Stimulated activated CD8-positive, alpha-beta memory T cell treated with anti-CD3 and anti-CD28 coated beads, Interleukin-7, amount 100 ng/mL, for 48 hours (primary cell): ENCODE measurements at places on chromosomes 2 and 18.

- no peak for DNase-seq
Measured at GRCh38 chr18:31303771-31304170, 14.2 kb upstream of the DSG1 start.

GRCh38 chr18:34189656-34190435 is 34.9 kb downstream of the NOL4 start:
- no peak for DNase-seq

GRCh38 chr2:27009083-27009482 is 23.7 kb upstream of the TMEM214 start:
- DNase-seq, result no peak

DNA sequence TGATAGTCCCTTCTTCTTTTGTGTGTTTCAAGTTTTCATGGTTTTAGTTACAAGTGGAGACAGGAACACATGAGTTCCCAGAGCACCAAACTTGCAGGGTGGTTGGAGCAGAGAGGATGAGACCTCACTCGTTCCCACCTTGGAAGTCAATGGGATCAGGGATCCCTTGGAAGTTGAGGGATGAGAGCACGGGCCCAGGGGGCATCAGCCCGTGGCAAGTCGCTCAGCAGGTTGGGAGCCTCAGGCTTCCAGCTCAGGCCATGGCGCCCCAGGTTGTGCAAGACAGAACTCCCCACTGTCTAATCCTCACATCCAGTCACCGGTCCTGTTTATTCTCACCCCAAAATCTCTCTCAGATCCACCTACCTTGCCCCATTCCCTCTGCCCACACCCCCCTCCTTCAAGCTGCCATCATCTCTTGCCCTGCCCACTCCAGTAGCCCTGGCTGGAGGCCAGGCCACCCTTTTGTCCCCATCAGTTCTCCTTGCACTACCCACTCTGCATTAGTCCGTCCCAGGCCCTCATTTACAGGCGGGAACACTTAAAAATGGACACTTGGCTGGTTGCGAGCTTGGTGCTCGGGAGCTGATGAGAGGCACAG is 37.6 kb upstream of the FOSL2 start:
- no peak for DNase-seq

- DNase-seq, result no peak
Measured at GRCh38 chr2:197414039-197414438, 20.8 kb downstream of the SF3B1 start.

GRCh38 chr2:117973498-117974082 is 40.3 kb downstream of the CCDC93 start:
- DNase-seq, result no peak

DNA sequence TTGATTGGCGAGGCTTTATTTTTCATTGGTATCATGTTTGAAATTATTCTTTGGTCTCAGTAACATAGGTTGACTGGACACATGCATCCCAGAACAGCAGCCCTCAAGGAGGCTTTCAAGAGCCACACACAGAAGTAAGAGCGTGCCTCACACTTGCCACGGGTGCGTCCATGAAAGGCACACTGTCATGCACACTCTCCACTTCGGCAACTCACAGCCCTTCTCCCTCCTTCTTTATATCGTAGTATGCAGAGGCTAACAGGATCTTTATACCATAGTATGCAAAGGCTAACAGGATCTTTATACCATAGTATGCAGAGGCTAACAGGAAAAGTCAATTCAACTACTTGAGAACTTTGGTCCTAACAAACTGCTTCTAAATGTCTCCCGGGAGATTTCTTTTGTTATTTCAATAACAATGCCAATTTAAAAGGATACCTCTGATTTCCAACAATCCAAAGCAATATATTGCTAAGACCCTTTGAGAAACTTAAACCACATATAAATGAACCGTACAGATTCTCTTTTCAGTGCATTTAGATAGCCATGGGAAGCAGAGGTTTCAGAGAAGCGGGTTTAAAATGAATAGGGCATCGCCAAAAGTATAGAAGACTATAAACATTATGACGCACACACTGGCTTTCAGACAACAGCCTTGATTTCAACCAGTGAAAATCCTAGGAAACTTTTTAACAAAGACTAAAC is 26.5 kb upstream of the ZNF516 start:
- DNase-seq, result no peak

DNA sequence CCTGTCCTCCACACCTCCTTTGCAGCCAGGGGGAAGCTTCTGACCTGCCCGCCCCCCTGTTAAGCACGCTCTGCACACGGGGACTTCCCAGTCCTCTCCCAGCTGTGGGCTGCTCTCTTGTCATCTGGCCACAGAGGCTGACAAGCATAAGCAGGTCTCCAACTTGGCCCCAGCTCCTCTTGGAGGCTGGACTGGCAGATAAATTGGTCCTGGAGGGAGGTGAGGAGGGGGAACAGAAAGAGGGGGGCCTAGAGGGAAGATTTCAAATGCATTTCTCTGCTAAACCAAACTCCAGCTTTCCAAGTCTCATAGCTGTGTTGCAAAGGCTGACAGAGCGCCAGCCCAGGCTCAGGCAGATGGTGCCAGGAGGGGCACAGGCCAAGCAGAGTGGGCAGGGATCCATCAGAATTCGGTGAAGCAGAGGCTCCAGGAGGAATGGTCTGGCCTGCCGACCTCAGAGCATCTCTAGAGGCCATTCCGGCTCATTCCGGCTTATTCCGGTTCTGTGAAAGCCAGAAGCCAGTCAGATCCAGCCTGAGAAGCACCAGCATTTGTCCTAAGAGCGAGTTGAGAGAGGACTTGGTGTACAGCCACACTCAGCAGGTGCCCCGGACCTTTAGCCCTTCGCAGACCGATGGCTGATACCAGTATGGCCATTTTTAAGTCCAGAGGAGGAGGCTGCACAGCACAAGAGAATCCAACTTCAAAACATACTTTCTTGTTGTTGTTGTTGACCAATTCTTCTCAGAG is 508.9 kb upstream of the MYT1L start:
- DNase-seq, result no peak

DNA sequence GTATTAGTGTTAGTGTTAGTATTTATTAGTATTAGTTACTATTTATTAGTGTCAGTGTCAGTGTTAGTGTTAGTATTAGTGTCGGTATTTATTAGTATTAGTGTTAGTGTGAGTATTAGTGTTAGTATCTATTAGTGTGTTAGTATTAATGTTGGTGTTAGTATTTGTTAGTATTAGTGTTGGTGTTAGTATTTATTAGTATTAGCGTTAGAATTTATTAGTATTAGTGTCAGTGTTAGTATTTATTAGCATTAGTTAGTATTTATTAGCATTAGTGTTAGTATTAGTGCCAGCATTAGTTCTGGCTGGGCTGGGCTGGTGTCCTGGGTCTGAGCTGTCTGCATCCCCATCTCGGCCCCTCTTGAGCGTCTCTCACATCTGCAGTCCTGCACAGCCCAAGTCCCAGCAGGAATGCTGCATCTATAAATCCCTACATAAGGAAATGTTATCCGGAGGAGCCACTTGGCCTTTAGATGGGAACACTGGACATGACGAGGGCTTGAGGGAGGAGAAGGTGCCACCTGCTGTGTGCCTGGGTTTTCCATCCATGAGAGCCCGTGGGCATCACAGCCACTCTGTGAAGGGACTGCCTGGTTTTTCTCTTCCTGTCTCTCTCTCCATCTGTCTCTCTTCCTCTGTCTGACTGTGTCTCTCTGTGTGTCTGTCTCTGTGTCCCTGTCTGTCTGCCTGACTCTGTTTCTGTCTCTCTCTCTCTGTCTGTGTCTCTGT is 33.6 kb downstream of the TWIST2 start:
- DNase-seq, result no peak

DNA sequence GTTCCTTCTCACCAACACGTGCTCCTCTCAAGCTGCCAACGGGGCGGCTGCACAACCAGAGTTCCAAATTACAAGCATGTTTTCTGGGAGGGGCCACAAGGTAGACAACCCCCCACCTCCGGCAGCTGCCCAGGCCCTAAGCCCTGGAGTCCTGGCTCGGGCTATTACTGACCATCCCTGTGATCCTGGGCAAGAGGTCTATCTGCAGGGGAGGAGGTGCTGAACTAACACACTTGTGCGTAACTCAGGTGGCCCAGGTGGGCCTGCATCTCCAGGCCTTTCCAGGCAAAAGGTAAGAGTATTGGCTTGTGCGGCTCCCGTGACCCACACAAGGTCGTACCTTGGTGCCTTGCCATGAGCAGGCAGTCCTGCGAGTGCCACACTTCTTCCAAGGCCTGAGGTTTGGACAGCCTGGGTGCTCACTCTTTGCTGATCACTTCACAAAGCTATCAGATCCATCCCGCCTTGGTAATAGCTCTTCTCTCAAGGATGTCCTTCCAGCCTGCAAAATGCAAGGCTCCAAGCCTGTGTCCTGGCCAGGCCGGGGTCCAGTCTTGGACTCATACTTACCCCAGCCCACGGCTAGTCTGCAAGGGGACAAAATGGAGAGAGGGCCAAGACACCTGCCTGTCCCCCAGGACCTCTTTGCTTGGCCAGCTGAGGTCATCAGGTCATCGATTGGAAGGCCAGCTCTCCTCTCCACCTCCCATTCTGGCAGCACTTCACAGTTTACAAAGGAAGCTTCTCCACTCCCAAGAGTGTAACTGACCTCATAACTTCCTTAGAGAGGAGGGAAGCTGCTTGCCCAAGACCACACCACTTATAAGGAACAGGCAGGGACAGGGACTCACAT is 33.9 kb downstream of the ADRA2B start:
- no peak for DNase-seq

DNA sequence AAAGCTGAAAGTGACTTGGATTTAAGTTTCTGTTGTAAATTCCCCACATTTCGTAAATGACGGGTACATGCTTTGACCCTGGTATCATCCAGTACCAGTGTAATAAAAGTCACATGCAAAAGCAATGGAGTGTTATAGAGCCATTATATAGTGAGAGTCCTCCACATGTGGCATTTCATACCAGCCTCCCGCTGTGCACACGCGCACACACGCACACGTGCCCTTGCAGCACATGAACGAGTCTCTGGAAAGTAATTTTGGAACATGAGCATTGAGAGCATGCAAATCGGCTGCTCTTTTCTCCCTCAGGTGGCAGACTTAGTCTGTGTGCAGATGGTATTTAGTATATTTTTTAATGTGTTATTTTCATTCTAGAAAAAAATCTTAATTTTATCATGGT is 198.1 kb downstream of the ZNF407 start:
- DNase-seq, result no peak

DNA sequence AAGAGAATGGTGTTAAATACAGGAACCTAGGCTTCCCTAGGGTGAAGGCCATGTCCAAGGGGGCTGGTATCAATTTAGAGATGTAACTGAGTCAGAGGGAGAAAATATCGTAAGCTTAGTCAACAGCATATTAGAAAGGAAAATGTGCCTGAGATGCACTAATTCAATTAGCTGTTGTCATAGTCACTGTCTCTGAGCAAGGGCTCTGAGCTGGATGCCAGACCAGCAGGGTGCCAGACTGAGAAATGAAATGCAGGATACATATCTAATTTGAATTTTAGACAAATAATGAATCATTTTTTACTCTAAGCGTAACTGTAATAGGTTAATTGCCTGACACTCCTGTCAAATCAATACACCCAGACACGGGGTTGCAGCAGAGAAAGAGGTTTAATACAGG is 11.4 kb upstream of the SLC35F6 start:
- DNase-seq, result no peak

GRCh38 chr2:176066645-176067588 is 16.8 kb downstream of the EVX2 start:
- DNase-seq, result no peak

DNA sequence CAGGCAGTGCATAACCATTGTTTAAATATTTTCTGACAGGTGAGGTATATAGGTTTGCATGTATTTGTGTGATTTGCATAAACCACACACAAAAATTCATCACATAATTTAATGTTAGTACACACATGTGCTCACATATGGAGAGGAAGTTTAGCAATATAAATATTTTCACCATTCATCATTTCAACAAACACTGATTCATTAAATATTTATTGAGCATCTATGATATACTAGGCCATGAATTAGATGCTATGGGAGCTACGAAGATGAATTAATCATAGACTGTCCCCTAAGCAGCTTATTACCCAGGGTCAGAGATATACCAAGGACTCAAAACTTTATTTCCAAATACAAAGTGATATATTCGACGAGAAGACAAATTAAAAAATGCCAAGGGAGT is 311.6 kb upstream of the PIK3C3 start:
- no peak for DNase-seq

GRCh38 chr18:48459016-48459415 is 49.8 kb upstream of the ZBTB7C start:
- no peak for DNase-seq

GRCh38 chr18:286515-287310 is 18.9 kb upstream of the THOC1 start:
- no peak for DNase-seq

DNA sequence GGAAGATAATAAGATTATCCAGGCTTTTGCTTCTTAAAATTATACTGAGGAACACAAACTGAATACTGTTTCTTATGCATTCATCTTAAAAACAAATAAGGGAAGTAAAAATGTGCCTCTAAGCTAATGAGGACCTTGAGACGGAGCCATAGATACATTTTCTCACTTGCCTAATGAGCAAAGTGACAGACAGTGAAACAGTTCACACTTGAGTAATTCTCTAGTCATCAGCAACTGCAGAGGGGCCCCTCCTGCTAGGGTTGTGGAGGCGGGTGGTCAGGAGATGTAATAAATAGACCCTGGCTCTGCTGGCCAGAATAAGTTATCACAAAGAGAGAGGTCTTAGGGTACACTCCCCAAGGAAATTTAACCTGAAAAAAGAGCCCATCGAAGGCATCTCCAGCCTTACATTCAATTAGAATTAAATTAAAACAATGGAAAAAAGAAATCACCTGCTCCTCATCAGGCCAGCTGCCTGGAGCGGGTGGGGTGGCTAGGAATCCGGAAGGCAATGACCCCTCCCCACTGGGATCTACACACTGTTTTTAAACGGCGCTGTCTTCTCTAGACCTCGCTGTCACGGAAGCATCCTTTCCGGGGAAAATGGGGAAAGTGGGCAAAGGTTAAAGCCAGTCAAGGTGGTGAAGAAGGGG is 32.6 kb upstream of the INSIG2 start:
- no peak for DNase-seq

DNA sequence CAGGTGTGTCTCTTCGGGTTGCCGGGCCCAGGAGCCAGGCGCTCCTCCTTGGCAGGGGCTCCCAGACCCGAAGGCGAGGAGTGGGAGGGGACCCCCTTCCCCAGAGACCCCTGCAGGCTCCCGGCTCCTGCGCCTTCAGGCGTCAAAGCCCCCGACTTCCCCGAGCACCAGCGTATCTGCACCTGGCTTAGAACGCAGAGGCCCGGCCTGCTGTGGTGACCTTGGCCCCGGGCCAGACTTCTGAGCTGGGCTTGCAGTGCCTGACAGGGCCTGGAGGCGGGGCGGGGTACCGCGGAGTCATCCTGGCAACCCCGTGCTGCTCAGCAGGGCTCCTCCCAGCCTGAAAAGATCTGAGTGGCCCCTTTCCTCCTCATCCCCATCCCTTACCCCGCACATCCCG is 27.0 kb downstream of the SKA1 start:
- peak; percentile 18 for DNase-seq
